ENCODE measurements at places on chromosomes 12 and 14.

DNA sequence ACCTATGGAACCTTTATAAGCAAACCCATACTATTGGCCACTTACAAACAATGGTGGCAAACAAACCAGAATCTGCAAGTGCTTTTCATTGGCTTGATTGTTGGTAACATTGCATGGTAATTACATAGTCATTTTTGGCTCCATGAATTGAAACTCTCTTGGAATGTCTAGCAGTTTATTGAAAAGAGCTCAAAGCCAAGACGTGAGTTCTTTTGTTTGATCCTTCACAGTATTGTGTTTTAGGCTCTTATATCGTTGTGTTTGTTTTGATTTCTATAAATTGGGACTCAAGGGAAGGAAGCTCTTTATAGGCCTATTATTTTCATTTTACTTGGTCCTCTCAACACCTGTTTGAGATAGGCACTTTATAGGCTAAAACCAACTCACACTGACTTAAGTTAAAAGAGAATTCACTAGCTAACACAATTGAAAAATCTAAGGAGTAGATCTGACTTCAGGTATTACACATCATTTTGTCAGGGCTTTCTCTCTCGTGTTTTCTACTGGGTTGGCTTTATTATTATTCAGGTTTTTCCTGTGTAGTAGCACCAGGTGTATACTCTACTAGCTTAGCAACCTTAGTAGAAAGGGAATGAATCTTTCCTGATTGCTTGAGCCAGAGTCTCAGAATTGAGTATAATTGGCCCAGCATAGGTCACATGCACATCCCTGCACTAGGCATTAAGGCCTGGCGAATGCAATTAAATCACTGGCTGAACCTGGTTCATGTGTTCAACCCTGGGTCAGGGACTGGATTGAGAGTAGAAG is 341.4 kb downstream of the RAD51B start:
- DNase-seq = no peak

DNA sequence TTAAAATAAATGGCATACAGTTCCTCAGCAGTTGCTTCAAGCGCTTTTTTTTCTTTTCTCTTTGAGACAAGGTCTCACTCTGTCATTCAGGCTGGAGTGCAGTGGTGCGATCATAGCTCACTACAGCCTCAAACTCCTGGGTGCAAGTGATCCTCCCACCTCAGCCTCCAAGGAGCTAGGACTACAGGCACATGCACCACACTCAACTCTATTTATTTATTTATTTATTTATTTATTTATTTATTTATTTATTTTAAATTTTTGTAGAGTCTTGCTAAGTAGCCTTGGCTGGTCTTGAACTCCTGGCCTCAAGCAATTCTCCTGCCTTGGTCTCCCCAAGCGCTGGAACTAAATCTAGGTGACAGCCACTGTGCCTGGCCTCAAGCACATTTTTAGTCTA is 132.0 kb downstream of the MED13L start:
- DNase-seq = no peak

DNA sequence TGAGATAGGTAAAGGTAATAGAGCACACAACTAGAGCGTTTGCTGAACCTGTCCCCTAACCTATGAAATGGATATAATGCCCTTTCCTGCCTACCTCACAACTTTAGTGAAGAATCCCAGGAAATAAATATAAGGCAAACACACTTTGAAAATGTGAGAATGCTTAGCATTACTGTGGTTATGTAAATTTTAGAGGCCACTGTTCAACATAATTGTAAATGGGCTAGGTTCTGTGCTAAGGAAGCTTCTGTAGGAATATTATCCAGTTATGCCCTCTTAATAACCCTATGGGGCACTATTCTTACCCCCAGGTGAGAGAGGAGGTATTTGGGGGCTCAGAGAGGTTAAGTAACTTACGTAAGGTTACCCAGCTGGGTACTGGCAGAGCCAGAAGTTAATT is 92.5 kb upstream of the TMEM233 start:
- no peak for DNase-seq

DNA sequence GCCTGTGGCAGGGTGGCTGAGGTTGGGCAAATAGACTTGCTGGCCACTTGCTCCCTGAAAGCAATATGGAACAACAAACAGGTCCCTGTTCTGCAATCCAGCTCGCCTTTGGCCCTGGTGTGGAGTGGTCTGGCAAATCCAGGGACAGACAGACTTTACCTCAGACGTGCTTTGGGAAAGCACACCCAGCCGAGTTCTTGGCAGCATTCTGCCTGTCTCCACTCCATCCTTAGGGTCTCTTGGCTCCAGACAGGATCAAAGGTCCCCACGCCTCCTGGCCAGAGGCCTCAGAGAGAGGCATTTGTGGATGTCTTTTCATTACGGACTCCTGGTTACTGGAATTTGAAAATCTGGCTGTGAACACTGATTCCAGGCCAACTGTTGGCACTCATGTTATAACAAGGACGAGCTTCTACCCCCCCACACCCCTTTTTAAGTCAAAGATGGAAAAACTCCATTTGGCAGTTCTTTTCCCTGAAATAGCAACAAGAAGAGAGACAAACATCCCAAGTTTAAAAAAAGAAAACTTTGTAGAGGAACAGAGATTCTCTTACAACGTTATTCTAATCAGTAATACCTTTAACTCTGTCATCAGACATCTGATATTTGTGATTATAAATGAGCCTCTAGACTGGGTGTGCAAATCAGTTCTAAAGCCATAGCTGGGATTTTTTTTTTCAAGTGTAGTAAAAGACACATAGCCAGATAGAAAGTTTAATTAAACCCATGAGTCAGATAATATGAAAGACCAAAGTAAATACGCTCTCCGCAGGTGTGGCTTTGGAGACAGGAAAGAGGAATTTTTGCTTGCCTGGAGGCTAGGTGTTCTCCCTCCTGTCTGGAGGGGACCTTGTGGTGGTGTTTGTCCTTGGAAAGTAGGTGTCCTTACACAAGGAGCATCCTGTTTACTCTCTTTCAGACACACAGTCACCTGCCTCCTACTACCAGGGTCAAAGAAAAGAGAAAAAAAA is 60.7 kb downstream of the GALNT8 start:
- DNase-seq = no peak

DNA sequence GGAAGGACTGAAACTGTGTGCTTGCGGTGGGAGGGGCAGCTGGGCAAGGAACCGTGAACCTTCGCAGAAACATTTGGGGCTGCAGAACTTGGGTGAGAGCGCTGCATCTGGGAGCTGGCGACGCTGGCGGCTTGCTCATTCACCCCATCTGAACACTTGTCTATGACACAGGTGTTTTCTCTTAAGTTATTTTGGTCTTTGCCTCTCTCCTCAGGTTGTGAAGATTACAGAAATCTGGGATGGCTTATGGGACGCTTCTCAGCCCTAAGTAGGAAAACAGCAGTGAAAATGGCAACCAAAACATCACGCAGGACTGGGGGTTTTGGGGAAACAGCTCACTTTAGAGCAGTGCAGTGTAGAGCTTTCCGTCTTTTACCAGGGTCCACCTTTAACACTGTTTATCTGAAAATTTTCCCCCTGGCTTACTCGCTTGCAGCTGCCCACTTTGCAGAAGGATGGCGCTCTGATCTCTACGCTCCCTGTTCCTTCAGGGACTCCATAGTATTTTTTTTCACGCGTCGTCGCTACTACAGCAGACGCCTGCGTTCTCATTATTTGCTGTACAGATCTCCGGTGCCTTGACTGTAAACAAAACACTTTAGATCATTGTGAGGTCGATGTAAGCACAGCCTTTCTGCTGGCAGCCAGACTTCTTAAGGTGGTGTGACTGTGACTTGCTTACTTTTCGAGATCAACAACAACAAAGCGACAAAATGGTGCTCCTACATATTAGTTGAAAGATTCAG is 2.7 kb upstream of the CDKN1B start:
- DNase-seq = no peak

GRCh38 chr14:104700747-104701217 is 11.4 kb downstream of the INF2 start:
- DNase-seq = no peak

DNA sequence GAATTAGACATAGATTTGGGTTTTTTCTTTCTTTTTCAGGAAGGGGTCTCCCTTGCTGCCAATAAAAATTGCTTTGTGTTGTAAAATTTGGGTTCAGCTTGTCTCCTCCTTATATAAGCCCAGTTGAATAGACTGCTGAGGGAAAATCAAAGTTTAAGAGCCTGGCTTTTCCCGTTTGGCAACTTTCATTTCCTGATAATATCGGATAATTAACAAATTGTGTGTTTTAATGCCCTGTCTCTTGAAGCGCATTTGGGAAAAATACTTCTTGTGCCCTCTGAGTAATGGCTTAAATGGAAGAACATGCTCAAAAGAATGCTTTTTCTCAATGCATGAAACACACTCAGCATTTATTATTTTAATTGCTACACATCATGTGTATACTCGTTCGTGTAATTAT is 198.0 kb upstream of the DCN start:
- no peak for DNase-seq

DNA sequence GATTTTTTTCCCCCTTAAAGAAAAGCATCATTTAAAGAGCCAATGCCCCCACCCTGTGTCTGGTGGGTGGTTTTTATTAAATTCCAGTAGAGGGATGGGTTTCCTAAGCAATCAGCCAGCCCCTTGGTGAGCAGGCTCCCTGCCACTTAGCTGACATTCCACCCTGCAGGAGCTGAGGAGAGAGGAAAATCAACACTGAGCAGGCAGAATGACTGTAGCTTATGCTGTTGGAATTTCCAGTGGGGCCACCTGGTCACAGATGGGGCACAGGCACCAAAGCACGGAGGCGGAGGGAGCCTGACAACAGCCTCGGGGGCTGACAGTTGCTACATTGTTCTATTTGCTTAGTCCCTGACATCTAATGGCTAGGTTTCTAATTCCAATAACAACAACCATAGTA is 127.7 kb downstream of the TMEM30B start:
- no peak for DNase-seq

DNA sequence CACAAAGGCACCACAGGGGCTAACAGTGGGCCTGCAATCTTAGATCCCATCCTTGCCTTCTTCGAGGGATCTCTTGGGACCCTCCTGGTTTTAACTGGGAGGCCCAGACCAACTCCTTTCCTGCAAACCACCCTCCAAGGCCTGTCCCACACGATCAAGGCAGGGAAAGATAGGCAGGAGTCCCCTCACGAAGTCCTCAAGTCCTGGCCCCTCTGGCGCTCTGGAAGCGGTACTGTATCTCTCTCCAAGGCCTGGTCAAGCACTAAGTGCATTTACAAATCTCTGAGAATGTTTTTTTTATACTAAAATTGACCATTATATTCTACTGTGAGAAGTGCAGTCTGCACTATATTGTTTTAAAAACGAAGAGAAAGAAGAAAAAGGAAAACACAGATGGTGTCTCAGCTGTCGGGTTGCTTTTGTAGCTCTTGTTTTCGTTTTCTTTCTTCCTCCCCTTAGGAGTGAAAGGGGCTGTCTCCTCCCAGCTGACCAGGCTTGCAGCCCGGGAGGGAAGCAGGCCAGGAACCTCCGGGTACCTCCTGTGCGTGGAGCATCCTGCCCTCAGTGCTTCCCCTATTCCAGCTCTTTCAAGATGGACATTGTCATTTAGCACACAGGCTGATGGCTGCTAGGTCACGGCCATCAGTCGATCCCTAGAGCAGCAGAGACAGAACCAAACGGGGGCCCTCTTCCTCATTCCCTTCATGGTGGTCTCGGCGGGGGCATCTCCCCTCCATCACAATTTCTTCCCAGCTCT is 56.7 kb downstream of the FAM222A start:
- no peak for DNase-seq

- DNase-seq = no peak
Observed at GRCh38 chr14:64688811-64689281, 15.4 kb upstream of the PLEKHG3 start.

DNA sequence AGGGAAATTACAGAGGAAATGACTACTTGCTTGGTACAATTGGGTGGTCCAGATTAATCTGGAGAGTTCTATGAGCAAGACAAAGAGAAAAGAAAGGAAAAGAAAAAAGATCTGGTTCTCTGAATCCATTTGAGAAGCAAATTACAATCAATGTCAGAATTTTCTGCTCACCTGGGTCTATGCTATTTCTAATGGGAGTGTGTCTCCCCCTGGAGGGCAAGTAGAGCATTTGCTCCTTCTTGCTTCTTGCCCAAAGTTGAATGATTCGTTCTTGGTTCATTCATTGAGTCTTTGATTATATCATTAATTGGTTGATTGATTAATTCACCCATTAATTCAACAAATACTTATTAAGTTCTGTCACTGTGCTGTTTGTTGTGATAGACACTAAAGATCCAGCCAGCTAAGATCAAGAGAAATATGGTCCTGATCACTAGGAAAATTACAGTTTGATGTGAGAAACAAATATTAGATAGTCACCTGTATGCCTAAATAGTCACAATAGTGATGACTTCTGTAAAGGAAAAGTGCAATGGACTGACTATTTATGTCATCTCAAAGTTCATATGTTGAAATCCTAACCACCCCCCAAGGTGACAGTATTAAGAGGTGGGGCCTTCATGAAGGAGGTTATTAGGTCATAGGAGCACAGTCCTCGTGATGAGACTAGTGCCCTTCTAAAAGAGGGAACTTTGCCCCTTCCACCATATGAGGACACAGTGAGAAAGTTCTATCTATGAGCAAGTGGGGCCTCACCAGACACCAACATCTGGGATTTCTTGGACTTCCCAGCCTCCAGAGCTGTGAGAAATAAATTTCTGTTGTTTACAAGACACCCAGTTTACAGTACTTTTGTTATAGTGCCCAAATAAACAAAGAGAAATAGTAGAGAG is 8.0 kb upstream of the ASB8 start:
- DNase-seq = peak; percentile 48

- no peak for DNase-seq
Observed at GRCh38 chr12:52615208-52615868, 3.0 kb downstream of the KRT73 start.

GRCh38 chr14:75430116-75430515 is 2.3 kb downstream of the JDP2 start:
- DNase-seq = no peak

- no peak for DNase-seq
Observed at GRCh38 chr12:69008520-69008919, 75.5 kb upstream of the CPM start.

DNA sequence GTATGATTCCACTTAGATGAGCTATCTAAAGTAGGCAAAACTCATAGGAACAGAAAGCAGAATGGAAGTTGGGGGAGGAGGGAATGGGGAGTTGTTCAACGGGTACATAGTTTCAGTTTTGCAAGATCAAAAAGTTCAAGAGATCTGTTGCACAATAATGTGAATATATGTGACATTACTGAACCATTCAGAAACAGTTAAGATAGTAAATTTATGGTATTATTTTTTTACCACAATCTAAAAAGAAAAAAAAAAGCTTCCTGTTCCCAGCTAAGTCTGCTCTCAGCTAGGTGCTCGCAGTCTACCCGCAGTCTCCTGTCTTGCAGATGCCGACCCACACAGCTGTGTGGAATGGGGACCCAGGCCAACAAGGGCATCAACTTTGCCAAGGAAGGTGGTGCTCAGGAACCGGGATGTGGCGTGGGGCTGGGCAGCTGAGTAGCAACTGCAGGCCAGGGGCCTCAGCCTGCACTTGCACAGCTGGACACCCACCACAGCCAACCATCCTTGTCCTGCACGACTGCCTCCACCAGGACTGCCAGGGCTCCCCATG is 15.3 kb upstream of the ANO6 start:
- no peak for DNase-seq

GRCh38 chr12:39227218-39227617 is 215.7 kb downstream of the KIF21A start:
- DNase-seq = no peak
